A549 treated with dexamethasone at 1 μM for 4 hours (cell line): ENCODE measurements at places on chromosomes 3 and 15. TPM values are rescaled to one million over a fixed set of nuclear protein-coding genes. Genes with fewer than 3 reads are reported as not detected.

The GNAT1 gene
- 0.03 to 0.48 TPM (median 0.21 TPM) in 4 of 5 replicates, not detected in the other for total RNA-seq

The ITIH4 gene
- total RNA-seq = 0.25 to 1.0 TPM (median 0.63 TPM) in 5 replicates

The SYNM gene
- 26.7 to 37.6 TPM (median 36.1 TPM) in 5 replicates for total RNA-seq

The DNAH12 gene
- 0.01 to 0.18 TPM (median 0.07 TPM) in 5 replicates for total RNA-seq

The FRMD4B gene
- 0.28 to 0.73 TPM (median 0.61 TPM) in 5 replicates for total RNA-seq

The MB21D2 gene
- total RNA-seq = 4.9 to 6.0 TPM (median 5.4 TPM) in 5 replicates

The RFT1 gene
- 16.5 to 29.2 TPM (median 27.6 TPM) in 5 replicates for total RNA-seq

The EFHB gene
- total RNA-seq = 0.79 to 2.3 TPM (median 1.5 TPM) in 5 replicates

The SKOR1 gene
- 0.05 to 0.08 TPM (median 0.06 TPM) in 4 of 5 replicates, not detected in the other for total RNA-seq

The ADIPOQ gene
- total RNA-seq = not detected in 5 replicates

The GPR160 gene
- total RNA-seq = 0.90 to 1.8 TPM (median 1.7 TPM) in 5 replicates

The HHLA2 gene
- 0.05 to 0.34 TPM (median 0.10 TPM) in 4 of 5 replicates, not detected in the other for total RNA-seq

The ERICH6 gene
- 0.07 TPM in 2 of 5 replicates, not detected in the others for total RNA-seq

The P2RY12 gene
- total RNA-seq = not detected in 5 replicates

The ANKRD34C gene
- total RNA-seq = not detected in 5 replicates

The GOLGA6D gene
- not detected in 5 replicates for total RNA-seq

The C2CD4A gene
- total RNA-seq = 0.11 to 0.14 TPM (median 0.12 TPM) in 5 replicates

The SSR3 gene
- total RNA-seq = 160 to 223 TPM (median 211 TPM) in 5 replicates

The ZMYND10 gene
- total RNA-seq = 0.71 to 1.3 TPM (median 1.0 TPM) in 5 replicates

The DAZL gene
- not detected in 5 replicates for total RNA-seq

The MYRIP gene
- total RNA-seq = 0.02 TPM in 2 of 5 replicates, not detected in the others

The RHOA gene
- 484 to 517 TPM (median 500 TPM) in 5 replicates for total RNA-seq

The CCDC9B gene
- total RNA-seq = 13.0 to 26.8 TPM (median 19.2 TPM) in 5 replicates

The TEX55 gene
- not detected in 5 replicates for total RNA-seq

The RASL12 gene
- total RNA-seq = 0.08 to 0.17 TPM (median 0.14 TPM) in 4 of 5 replicates, not detected in the other

The GP9 gene
- total RNA-seq = not detected in 5 replicates

The RBPMS2 gene
- total RNA-seq = 6.7 to 9.6 TPM (median 8.4 TPM) in 5 replicates

The ROBO2 gene
- not detected in 5 replicates for total RNA-seq

The KCNAB1 gene
- total RNA-seq = not detected in 5 replicates

The ZBBX gene
- total RNA-seq = not detected in 5 replicates

The ENTPD3 gene
- 0.03 to 0.05 TPM (median 0.04 TPM) in 3 of 5 replicates, not detected in the others for total RNA-seq

The C3orf80 gene
- 0.79 to 1.1 TPM (median 0.96 TPM) in 5 replicates for total RNA-seq

The CCDC33 gene
- 5.8 to 8.6 TPM (median 7.1 TPM) in 5 replicates for total RNA-seq

The TNFAIP8L3 gene
- total RNA-seq = 34.7 to 45.3 TPM (median 41.9 TPM) in 5 replicates

The ADAMTS9 gene
- total RNA-seq = 0.61 to 1.1 TPM (median 0.73 TPM) in 5 replicates

The ILDR1 gene
- total RNA-seq = not detected in 5 replicates

The TRPM1 gene
- total RNA-seq = not detected in 5 replicates

The SPESP1 gene
- total RNA-seq = not detected in 5 replicates

The LRCH3 gene
- 8.1 to 21.2 TPM (median 16.8 TPM) in 5 replicates for total RNA-seq

The TBC1D23 gene
- 10.7 to 14.8 TPM (median 13.0 TPM) in 5 replicates for total RNA-seq

The C3orf22 gene
- not detected in 5 replicates for total RNA-seq

The KLHDC8B gene
- 4.2 to 6.0 TPM (median 5.0 TPM) in 5 replicates for total RNA-seq

The GPR15 gene
- not detected in 5 replicates for total RNA-seq
